ENCODE measurements at places on chromosomes 3 and 15. TPM values are rescaled to one million over a fixed set of nuclear protein-coding genes. Genes with fewer than 3 reads are reported as not detected.
A peak's percentile ranks its signal among the peaks of the same experiment; 100 is the strongest.

The P2RY1 gene
- 11.5 TPM for total RNA-seq

The LHFPL4 gene
- not detected for total RNA-seq

The MYL3 gene
- total RNA-seq: 9,164 TPM

The DPPA2 gene
- not detected for total RNA-seq

The LMAN1L gene
- total RNA-seq: 23.5 TPM

The CHST2 gene
- total RNA-seq: 1.7 TPM

The SST gene
- total RNA-seq: not detected

- DNase-seq: no peak
Observed at GRCh38 chr3:190323246-190323626, 990 bp upstream of the CLDN1 start.

GRCh38 chr3:12959838-12960378 is 113.3 kb downstream of the IQSEC1 start:
- DNase-seq: peak; percentile 65

- DNase-seq: no peak
Observed at GRCh38 chr3:189630767-189631372, 319 bp upstream of the TP63 start.

DNA sequence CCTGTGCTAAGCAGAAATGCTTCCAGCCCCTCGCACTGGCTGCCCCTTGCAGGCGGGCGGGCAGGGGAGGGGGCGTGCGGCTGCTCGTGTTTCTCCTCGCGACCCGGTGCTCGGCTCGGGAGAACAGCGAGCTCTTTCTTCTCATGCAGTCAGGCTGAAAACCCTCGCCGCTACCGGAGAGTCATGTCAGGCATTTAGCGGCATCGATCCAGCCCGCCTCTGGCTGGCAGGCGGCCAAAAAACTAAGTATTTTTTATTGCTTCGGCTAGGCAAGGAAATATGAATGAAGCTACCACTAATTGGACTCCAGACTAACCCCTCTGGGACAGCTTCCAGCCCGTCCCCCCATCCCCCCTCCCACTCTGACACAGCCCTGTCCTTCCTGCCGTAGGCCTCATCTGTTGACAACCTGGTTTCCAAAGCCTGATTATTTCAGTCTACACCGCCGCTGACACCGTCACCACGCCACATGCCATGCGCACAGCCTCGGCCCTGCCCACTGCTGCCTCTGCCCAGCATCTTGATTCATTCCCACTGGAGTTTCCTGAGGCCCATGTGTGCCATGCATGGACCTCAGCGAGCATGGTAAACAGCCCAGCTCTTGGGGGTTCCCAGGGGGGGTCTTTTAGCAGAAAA is 35.3 kb downstream of the TLE3 start:
- peak; percentile 84 for DNase-seq

GRCh38 chr3:23709987-23710386 is 95.8 kb upstream of the UBE2E1 start:
- no peak for DNase-seq

- no peak for DNase-seq
Observed at GRCh38 chr15:66046751-66047150, 177.5 kb downstream of the RAB11A start.

- DNase-seq: no peak
Observed at GRCh38 chr3:4749567-4750002, 229.7 kb upstream of the BHLHE40 start.

GRCh38 chr3:108250626-108251025 is 28.4 kb upstream of the IFT57 start:
- DNase-seq: no peak

GRCh38 chr3:77321646-77322045 is 281.7 kb downstream of the ROBO2 start:
- DNase-seq: no peak

DNA sequence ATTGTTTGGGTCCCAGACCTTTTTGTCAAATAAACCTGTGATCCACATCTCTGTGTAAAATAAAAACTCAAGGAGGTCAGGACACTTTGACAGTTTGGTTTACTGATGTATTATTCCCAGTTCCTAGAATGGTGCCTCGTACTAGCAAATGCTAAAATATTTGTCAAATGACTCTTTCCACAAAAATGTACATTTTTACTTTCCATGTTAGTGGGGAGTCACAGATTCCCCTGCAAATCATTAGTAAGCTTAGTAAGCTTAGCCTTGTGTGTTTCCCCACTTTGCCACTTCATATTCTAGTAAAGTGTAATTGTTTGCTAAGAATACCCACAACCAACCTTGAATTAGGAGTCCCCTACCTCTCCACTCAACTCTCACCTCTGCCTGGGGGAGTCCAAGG is 2.4 kb upstream of the MAGI1 start:
- DNase-seq: no peak

- peak; percentile 59 for DNase-seq
Observed at GRCh38 chr3:126522363-126522788, 1.6 kb upstream of the CHST13 start.

GRCh38 chr15:99902248-99902928 is 169.2 kb upstream of the LYSMD4 start:
- DNase-seq: no peak

DNA sequence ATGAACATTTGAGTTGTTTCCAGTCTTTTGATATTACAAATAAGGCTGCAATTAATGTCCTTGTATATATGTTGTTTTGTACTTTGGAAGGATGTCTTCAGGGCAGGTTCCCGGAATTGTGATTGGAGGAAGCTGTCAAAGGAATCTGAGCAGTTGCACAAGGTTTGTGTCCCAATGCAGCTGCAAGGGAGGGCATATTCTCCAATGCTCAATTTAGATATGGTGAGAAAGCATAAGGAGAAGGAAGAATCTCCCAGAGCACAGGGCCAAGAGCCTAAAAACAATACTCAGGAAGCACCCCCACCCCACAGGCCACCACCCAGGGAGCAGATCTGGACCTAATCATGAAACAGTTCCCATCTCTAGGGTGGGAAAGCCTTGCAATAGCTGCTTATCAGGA is 228.0 kb upstream of the LRRFIP2 start:
- no peak for DNase-seq

DNA sequence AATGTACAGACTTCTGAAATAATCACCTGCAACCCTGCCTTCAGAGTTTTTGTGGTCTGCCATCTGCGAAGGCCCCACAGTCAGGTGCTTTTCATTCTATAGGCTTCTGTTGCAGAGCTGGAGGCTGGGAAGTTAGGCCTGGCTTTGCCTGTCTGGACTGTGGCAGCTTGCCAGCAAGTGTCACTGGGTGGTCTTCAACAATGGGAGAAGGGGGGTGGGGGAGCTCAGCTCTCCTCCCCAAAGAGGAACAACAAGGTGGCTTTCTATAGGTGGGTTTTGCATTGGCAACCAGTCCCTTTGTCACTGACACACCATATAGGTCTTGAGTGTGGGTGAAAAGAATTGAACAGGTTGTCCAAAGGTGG is 7.3 kb downstream of the BOC start:
- no peak for DNase-seq

DNA sequence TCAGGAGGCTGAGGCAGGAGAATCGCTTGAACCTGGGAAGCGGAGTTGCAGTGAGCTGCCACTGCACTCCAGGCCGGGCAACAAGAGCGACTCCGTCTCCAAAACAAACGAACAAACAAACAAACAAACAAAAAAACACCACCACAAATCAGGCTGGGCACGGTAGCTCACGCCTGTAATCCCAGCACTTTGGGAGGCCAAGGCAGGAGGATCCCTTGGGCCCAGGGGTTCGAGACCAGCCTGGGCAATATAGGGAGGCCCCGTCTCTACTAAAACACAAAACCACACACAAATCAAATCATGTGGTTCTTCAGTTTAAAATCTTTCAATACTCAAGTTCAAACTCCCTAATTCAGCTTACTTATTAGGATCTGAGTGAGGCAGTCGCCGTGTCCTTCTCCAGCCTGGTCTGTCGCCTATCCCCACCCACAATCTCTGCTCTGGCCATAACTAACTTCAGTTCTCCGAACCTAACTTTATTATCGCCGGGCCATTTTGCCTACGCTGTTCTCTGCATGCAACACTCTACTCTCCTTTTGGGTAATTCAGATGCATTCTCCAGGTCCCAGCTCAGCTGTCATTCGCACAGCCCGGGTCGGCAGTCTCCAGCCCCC is 660 bp upstream of the RTF1 start:
- DNase-seq: no peak

All from left ventricle myocardium superior (tissue), 1 donor.